Renal cortex interstitium (tissue), 15 donors: ENCODE measurements at places on chromosomes 7 and 10. TPM values are rescaled to one million over a fixed set of nuclear protein-coding genes. Genes with fewer than 3 reads are reported as not detected.

PDK4 gene
- 15.2 TPM for polyA plus RNA-seq

HTR5A gene
- not detected for polyA plus RNA-seq

CAV2 gene
- polyA plus RNA-seq, result 28.9 TPM

SSMEM1 gene
- polyA plus RNA-seq, result not detected

CFAP58 gene
- 0.51 TPM for polyA plus RNA-seq

NEUROG3 gene
- not detected for polyA plus RNA-seq

ALOX5 gene
- polyA plus RNA-seq, result 4.1 TPM

WDR91 gene
- polyA plus RNA-seq, result 51.2 TPM

IGF2BP3 gene
- 62.2 TPM for polyA plus RNA-seq

IFIT1B gene
- polyA plus RNA-seq, result 0.11 TPM

SDHAF3 gene
- polyA plus RNA-seq, result 43.6 TPM

MGAM2 gene
- 0.92 TPM for polyA plus RNA-seq

SPDYE6 gene
- 2.9 TPM for polyA plus RNA-seq
